B cell (primary cell): ENCODE measurements at places on chromosomes 7 and 10. TPM values are rescaled to one million over a fixed set of nuclear protein-coding genes. Genes with fewer than 3 reads are reported as not detected.

DNA sequence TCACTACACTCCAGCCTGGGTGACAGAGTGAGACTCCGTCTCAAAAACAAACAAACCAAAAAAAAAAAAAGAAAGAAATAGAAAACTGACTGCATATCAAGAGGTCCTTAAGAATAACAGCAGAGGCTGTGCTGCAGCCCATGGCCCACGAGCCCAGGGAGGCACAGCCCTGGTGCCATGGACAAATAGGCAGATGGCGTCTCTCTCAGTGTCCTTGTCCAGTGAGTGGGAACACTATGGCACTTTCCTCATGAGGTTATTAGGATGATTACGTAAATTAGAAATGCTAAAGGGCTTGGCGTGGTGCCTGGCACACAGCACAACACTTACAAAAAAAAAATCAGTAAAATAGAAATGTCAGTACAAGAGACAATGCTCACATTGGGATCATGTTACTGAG lies 33.4 kb upstream of the PFKP start:
- no peak for DNase-seq

DNA sequence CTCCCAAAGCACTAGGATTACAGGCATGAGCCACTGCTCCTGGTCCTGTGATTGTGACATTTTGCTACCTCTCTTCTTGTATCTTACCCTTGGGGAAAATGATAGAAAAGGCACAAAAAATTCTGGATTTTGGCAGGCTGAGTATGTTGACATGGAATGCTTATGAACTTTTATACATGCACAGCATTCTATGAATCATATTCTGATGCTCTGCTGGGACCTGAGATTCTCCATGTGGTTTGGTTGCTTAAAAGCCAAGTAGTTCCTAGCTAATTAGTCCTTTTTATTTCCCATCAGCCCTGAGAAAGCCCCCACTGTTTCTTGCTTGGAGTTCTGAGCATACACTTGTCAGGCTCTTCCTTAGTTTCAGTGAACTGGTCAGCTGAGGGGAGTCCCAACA lies 8.3 kb upstream of the KAZALD1 start:
- no peak for DNase-seq

GRCh38 chr7:94396037-94396431 lies 1.3 kb downstream of the COL1A2 start:
- no peak for DNase-seq

- DNase-seq = no peak
These were observed 718 bp downstream of the DYNC2I1 start for GRCh38 chr7:158856883-158857668.

ZNF736 gene
- 10.0 and 18.0 TPM in 2 replicates for polyA plus RNA-seq
